ENCODE measurements at places on chromosomes 11 and 22.
A peak's percentile ranks its signal among the peaks of the same experiment; 100 is the strongest.

DNA sequence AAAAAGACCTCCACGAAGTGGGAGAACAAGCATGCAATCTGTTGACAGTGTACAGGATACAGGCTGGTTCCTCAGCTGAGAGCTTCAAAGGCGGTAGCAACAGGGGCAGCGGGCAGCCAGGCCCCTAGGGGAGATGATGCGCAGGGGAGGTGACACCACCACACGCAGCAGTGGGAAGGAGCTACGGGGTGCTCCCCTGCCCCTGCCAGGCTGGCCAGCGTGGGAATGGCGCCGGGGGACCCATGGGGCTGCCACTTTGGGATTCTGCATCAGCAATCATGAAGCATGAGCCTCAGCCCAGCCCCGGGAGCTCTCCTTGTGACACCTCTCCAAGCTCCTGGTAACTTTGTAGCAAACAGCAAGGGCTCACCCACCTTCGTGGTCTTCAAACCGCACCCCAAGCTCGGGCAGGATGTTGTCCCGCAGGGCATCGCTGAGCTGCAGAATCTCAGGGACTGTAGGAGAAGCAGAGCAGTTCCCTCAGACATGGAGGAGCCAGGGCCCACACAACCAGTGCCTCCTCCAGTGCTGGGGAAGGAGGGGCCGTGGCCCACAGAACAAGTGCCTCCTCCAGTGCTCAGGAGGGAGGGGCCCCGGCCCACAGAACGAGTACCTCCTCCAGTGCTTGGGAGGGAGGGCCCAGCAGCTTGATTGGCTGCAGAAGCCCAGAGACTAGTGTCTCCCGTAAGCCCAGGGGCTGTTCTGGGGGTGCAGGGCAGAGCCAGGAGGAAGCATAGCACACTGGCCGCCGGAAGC is 14.6 kb upstream of the NAP1L4 start:
- DNase-seq: no peak

GRCh38 chr11:72624496-72625201 is 49.6 kb downstream of the PDE2A start:
- DNase-seq: no peak

DNA sequence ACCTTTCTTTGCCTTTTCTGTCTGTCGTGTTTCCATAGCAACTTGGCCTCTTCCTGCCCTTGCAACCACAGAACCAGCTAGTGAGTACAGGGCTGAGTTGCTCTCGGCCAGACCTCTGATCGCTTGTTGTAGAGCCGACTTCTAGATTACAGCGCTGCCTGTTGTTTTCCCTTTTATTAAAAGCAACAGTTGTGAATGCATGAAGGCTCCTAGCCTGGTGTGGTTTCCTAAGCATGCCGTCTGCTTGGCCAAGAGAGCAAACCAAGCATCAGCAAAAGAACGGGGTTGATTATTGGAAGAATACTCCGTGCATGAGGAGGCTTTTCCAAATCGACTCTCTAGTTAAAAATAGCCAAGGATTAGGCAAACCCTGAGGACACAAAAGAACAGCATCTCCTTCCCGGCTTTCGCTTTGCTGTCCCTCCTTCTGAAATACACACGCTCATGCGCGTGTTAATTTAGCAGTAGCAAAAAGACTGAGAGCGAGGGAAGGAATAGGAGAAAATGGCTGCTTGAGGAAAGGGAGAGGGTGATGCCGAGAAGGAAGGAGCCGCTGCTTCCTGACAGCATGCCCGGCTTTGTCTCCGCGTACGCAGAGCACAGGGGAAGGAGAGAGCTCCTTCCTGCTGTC is 71.5 kb upstream of the TTC12 start:
- no peak for DNase-seq

- DNase-seq: peak; percentile 29
Observed at GRCh38 chr22:22787786-22788459, 99.7 kb upstream of the IGLL5 start.

DNA sequence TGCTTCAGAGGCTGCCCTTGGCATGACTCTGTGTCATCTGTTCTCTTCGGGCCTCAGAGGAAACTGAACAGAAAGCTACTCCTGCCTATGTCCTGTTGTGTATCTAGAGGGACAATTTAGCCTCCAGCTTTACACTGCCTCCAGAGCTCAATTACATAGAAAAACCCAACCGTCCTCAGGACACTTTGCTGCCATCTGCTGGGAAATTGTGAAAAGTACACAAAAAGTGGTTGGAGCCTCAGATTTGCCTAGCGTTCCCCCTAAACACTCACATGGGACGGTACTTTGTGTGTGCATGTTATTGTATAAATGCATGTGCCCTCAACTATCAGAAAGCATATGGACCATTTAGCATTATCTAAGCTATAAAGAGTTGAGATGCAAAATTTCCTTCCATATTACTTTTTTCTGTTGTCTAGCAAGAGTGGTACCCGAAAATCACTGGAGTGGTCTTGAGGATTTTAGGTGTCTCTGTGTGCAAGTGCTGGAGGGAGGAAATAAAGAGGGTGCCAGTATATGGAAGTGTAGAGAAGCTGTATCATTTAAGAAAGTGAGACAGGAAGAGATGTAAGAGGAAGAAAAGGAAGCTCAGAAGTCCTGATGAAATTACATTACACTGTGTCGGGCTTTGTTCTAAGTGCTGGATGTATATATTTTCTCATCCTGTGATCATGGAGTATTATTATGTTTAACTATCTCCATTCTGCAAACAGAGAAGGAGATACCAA is 8.7 kb upstream of the MS4A4E start:
- no peak for DNase-seq

- no peak for DNase-seq
Observed at GRCh38 chr11:119362741-119363080, 16.2 kb upstream of the MFRP start.

DNA sequence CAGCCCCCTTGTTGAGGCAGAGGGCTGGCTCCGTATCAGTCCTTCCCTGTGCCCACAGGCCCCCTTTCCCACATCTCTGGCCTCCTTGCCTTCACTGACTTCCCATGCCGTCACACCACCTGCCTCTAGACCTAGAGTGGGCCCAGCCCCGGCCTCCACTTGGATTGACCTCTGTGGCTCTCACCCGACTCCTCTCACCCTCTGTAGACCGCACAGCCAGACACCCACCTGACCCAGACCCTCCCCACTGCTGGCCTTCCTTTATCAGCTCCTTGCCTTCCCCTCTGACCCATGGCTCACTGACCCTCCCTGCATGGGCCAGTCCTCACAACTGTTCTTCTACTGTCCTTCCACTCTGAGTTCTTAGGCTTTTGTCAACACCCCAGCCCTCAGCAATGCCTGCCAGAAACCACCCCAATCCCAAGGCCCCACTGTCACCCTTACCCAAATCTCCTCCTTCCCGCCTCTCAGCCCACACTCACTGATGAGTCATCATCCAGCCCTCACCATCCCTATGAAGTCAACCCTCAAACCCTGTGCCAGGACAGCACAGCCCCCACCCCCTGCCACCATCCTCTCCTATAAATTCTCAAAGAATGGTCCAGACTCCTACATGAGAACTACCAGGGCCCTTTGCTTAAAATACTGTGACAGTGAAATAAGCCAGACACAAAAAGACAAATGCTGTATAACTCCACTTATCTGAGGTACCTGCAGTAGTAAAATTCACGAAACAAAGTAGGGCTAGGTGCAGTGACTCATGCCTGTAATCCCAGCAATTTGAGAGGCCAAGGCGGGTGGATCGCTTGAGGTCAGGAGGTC is 53.4 kb downstream of the SCGB1A1 start:
- no peak for DNase-seq

GRCh38 chr11:111986589-111986988 is 38.6 kb upstream of the DLAT start:
- no peak for DNase-seq

Measured in stimulated activated CD4-positive, alpha-beta T cell treated with anti-CD3 and anti-CD28 coated beads, Interleukin-1b, Interleukin-23, amount 100 ng/mL, for 1 hour (primary cell).